ENCODE measurements at places on chromosomes 6 and 20.

DNA sequence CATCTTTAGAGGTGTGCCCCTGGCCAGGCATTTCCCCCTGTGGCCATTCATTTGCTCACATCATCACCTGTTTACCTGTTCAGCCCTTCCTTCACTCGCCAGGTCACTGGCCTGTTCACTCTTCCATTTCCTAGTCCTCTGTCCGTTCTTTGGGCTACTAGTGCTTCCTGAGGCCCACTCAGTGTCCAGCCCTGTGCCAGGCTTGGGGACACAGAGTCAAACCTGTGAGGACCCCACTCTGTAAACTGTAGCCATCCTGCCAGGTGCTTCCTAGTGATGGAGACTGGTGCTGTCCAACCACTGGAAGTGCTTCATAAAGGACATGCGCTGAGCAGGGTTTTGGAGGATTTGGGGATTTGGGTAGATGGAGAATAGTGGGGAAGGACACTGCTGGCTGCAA is 3.5 kb downstream of the DLGAP4 start:
- no peak for DNase-seq

- no peak for DNase-seq
These were observed 534 bp downstream of the NANP start for GRCh38 chr20:25623225-25623735.

GRCh38 chr20:20215976-20216727 is 151.8 kb upstream of the INSM1 start:
- no peak for DNase-seq

DNA sequence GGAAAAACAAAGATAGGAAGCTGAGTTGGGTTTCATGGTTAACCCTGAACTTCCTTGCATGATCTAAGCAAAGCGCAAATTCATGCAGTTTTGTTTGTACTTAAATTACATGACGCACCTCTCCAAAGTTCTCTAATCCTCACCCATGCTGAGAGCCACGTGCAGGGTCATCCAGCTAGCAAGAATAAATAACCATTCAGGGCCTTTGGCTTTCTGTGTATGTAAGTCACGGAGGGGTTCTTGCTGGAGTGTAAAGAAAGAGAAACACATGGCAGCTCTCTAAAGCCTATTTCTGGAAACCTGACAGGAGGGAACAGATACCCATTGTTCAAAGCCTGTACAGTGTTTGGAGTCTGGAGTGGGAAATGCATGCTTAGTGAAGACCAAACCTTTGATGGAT is 171.7 kb upstream of the CCN2 start:
- peak; percentile 72 for DNase-seq

GRCh38 chr20:64112691-64113443 is 5.5 kb upstream of the NPBWR2 start:
- no peak for DNase-seq

GRCh38 chr6:33481192-33481591 is 26.8 kb downstream of the ZBTB9 start:
- DNase-seq: no peak

GRCh38 chr6:31794294-31794865 is 1.2 kb downstream of the VARS1 start:
- DNase-seq: peak; percentile 32

GRCh38 chr6:136326038-136326553 is 36.5 kb upstream of the BCLAF1 start:
- DNase-seq: no peak

DNA sequence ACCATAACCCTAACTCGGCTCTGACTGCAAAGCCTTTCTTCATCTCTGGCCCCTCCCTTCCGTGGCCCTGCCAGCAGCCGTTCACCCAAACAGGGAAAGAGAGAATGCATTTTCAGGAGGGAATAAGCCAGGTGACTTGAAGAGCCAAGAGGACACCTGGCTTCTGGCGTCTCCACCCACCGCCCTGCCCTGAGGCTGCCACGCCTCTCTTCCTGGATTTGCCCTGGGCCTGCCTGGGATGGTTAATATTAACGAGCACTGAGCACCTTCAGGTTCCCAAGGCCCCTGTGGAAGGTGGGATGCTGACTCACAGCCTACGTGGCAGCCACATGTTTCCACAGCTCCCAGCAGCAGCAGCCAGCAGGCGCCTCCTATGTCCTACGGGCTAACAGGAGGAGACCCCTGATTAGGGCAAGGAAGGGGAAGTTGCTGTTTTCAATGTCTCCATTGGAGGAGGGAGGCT is 138.0 kb upstream of the RREB1 start:
- DNase-seq: no peak

GRCh38 chr6:60643870-60644269 is 1642.2 kb downstream of the KHDRBS2 start:
- DNase-seq: no peak

GRCh38 chr20:44704551-44704971 is 10.6 kb upstream of the CCN5 start:
- no peak for DNase-seq

GRCh38 chr20:37911261-37911660 is 8.3 kb downstream of the VSTM2L start:
- DNase-seq: no peak

GRCh38 chr6:90126181-90126580 is 170.5 kb downstream of the BACH2 start:
- no peak for DNase-seq

GRCh38 chr20:13788167-13788834 is 3.5 kb downstream of the NDUFAF5 start:
- peak; percentile 77 for DNase-seq

DNA sequence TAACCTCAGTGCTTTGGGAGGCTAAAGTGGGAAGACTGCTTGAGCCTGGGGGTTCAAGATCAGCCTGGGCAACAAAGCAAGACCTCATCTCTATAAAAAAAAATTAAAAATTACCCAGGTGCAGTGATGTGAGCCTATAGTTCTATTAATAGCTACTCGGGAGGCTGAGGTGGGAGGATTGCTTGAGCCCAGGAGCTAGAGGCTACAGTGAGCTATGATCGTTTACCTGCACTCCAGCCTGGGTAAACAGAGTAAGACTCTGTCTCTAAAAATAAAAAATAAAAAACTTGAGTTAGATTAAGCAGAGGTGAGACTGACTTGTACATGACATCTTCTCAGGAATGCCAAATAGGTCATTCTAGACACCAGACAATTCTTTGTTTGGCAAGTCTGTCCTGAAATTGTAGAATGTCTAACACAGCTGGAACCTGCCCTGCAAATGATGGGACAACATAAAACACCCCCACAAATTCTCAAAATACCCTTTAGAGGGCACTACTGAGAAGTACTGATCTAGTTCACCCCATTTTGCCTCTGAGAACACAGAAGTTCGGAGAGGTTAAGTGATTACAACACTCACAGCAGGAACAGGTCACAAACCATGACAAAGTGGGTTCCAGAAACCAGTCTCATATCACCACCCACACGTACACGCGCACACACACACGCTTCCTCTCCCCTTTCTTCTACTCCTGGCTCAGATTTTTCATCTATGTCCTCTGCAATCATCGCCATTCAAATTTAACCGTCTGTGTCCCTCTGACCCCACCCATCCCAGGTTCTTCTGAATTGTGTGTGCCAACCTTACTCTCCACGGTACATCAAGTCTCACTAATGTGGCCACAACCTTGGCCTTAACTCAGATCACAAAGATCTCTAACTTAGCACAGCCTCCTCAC is 38.3 kb downstream of the ARHGAP18 start:
- no peak for DNase-seq

DNA sequence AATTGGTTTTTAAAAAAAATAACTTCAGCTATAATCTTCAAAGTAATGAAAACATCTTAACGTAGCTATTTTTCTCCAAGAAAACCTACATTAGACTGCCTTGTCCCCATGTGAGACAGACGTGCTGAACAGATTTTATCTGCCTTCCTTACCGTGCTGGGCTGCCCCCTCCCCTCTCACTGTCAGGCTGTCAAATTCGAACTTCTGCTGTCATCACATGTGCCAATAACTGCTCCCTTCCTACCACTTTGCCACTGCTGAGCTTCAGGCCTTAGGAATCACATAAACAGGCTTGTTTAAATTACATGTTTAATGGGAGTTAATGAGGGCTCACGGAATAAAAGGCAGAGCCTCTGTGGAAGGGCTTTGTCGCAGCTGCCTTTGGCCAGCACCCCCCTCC is 77.0 kb upstream of the NHSL1 start:
- DNase-seq: no peak

- DNase-seq: no peak
These were observed 45.7 kb downstream of the OR2B2 start for GRCh38 chr6:27866357-27867050.

DNA sequence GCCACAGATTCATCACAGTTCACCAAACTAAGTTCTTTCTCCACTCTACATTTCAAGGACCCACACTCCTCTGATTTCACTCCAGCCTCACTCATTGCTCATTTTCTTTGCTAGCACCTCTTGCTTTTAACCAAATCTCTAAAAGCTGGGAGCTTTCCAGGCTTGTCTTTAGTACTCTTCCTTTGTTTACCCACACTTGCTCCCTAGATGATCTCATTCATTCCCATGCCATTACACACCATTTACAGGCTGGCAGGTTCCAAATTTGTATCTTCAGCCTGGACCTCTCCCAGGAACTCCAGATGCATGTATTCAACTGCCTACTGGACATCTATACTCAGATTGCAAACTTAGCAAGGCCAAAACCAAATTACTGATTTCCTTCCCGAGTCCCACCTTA is 5.3 kb upstream of the GUCA1B start:
- no peak for DNase-seq

DNA sequence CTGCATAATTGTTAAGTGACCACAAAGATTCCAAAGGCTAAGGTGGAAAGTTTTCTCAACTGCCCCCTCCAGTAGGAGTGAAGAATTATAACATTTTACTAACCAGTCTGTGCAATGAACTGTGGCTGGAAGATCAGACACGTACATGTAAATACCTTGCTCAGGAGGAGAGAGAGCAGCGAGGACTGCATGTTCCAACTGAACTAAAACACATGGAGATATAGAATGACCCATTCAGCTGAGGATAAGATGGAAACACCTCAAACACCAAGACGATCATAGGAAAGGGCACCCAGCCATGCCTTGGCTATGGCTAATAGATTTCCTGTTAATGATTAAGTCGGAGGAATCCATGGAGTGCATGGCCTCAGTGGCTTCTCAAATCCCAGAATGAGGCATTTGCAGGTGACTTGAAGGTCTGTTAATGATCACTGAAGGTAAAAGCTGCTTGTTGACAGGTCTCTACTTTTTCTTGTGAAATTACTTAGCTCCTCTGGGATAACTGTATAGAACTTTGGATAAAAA is 875.6 kb downstream of the TFAP2A start:
- no peak for DNase-seq

GRCh38 chr6:109039795-109040194 is 54.9 kb downstream of the SESN1 start:
- DNase-seq: no peak

DNA sequence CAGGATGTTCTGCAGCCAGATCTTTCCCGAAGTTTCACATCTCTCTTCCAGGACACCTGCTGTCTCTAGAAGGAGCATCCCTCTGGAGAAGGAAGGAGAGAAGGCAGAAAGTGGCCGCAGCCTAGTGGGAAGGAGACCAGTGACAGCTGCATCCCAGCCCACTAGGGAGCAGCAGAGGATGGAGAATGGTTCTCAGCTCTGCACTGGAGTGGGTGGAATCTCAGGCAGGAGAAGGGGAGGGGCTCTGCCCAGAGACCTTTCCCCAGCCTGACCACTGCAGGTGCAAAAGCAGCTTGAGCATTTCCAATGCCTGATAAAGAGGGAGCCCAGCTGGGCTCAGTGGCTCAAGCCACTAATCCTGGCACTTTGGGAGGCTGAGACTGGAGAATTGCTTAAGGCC is 32.3 kb downstream of the NCR2 start:
- DNase-seq: peak; percentile 90

DNA sequence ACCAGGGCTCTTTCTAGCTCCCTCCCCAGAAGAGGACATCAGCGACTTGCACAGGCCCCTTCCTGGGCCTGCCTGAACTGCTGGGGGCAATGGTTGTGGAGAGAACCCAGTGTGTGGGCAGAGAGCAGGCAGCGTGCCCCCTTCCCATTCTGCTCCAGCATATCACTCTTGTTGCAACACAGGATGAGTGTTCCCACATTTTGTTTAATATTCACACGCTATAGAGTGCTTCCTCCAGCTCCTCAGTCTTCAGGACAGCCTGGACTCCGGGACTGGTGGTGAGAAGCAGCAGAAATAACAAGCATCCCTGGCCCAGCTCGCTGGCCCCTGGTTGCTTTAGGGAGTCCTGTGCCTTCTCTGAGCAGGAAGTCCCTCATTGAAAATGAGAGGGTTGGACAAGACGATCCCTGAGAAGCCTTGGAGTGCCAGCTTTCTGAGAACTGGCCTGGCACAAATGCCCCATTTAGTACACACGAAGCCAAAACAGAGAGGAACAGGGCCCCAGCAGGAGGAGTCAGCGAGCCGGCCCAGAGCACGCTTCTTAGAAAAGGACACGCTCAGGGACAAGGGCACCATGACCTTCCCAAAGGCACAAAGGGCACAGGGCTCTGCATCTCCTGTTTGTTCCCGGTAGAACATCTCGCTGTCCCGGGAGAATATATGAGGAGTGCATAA is 84.2 kb upstream of the FOXC1 start:
- DNase-seq: no peak

DNA sequence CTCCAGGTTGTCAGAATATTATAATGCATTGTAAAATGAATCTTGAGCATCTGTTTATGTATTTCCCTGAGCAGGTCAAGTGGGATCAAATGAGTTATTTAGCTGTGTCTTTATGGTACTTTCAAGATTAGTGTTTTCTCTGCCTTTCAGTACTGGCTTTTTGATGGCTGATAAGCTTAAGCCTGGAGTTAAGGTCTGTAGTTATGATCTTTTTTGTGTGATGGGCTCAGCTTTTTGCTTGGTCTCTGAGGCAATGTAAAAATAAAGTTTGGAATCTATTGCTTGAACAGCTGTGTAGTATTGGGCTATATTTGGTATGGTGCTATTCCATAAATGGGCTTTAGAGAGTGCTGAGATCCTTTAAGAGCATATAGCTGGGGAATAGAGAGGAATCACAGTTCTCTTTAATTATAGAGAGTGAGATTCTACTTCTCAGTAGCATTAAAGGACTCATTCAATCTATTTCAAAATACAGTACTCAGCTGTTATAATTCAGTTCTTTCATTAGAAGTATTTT is 40.7 kb downstream of the ZNF451 start:
- DNase-seq: no peak

DNA sequence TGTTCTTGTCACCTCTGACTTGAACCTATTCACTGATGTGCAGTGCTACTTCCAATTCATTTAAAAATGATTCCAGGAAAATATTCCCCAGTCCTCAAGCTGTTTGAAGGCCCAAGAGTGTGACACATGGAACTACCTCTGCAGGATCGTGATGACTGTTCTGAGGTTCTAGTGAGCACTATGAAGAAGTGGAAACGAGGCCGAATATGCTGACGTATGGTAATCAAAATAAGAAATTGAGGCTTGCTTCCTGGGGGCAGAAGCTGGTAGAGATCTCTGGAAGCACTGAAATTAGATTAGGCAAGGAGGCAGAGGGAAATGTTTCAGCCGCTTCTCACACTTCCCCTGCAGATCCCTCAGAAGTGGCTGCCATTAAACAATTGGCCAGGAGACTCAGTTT is 15.7 kb downstream of the TMEM242 start:
- DNase-seq: no peak

GRCh38 chr6:109318328-109318876 is 63.9 kb downstream of the CD164 start:
- DNase-seq: no peak

GRCh38 chr6:45476341-45476740 is 98.6 kb upstream of the SUPT3H start:
- DNase-seq: no peak

Data from spinal cord (tissue), 10 donors.